ENCODE measurements at places on chromosomes 1 and 21.

DNA sequence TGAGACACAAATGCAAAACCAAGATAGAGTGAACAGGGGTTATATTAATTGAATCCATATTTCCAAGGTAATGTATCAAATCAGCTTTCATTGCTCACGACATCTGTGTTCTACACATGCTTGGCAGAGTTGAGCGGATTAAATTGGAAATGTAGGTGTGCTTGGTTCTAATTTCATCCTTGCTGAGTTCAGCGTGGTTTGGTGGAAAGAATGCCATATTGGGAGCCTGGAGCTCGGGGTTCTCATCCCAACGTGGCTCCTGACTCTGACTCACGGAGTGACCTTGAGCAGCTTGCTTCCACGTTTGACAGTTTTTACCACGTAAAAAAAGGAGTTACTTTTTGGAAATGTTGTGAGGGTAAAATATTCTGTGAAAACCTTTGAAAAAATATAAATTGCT, 92.0 kb downstream of the MTR start:
- DNase-seq = no peak

DNA sequence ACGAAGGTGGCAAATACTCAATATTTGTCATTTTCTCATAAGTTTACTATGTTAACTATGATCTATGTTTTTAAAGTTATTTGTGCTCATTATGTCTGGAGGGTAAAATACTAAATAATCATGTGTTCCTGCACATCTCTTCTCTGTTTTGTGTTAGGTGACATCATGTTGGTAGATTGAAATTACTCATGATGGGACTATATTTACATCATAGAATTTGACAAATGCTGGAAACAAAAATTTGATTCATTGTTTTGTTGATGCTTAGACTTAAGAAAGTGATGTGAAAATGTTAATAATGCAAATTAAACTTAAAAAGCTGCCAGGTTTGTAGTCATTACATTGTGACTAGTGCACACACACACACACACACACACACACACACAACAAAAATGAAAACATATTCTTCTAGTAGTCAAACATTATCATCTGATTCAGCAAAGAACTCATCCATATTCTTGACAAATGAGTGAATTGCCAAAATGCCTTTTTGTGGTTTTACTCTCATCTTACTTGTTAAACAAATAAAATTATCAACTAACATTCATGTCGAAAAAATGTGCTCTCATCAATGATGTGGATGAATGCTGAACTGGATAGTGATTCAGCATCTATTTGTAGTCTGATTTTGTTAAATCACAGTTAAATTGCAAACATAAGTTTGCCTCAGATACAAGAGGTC, 870.7 kb downstream of the BRINP3 start:
- peak; percentile 3 for DNase-seq

- DNase-seq = peak; percentile 88
These were observed 93.5 kb downstream of the SIK1 start for GRCh38 chr21:43333298-43334062.

DNA sequence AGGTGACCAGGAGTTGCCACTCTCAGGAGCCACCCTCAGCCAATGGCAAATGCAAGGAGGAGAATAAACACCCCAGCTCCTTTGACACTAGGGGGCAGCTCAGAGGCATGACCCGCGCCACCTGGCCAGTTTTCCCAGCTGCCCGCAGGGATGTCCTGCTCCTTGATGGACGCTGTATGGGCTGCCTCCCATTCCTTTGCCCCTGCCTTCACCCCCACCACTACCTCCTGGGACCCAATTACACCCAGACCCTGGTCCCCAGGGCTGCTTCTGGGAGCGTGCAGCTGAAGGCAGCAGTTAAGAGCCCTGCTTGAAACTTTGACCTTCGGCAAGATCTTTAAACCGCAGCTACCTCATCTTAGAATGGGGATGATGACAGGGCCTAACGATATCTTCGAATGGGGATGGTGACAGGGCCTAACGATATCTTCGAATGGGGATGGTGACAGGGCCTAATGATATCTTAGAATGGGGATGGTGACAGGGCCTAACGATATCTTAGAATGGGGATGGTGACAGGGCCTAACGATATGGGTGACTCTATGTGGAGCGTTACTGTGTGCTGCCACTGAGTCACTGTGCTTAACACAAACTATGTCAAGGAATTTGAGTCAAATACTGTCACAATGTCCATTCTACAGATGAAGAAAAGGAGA, 163.0 kb upstream of the KAZN start:
- no peak for DNase-seq

DNA sequence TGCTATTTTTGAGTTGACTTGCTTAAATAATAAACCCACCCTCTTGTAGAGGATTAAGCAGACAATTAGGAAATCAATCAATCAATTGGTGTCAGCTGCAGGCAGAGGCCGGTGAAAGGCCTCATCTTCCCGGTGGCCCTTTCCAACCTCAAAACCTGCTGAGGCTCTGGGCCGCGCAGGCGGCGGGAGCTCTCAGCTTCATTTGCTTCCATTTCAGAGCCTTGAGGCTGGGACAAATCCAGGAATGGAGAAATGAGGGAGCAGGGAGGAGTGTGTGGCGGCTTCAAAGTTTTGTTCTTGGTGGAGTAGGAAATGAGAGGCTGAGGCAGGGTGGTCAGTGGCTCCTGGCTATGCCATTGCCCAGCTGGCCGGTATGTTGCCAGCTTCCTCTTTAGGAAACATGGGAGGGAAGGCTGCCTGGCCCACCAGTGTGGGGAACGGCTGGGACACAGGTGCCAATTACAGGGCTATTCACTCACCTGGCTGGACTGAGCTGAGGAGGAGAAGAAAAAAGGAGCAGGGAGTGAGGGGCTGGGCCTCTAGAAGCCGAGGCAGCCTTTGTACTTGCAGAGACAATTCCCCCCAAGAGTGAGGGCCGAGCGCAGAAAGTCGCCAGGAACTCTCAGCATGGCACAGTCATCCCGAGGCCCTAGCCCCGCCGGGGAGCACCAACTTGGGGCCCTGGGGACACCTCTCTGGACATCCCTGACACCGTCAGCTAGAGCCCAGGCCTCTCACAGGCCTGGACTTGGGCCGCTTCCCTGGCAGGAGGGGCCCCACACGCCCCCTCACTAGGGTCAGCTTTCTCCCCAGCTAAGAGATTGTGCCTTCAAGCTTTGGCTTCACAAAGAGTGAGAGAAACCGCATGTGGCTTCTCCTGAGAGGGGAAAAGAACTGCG, 4.4 kb downstream of the POU3F1 start:
- no peak for DNase-seq

DNA sequence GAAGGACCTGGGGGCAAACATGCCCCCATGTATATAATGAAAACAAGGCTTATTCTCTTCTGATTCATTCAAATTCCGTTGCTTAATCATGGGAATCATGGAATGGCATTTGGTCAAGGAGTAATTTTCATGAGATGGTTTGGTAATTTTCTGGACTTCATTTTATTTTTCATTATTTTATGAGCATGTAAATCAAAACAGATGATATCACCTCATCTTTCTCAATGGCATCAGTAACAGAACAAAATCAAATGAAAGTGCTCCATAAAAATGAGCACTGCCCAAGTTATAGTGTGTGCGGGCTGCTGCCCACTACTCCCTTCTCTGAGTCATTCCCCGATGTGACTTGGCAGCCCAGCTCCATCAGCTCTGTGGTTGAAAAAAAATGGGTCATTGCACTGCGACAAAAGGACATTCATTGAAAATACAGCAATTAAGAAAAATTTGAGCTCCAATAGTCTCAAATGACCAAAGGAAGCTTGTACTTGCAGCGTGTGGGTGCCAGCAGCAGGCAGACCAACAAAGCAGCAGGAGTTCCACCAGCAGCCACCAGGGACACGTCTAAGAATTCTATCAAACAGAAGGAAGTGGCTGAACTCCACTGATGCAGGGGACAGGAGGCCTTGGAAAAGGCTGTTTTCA, 84.3 kb upstream of the VAV3 start:
- peak; percentile 21 for DNase-seq

GRCh38 chr1:10569531-10569930, 94.8 kb downstream of the PEX14 start:
- DNase-seq = no peak

GRCh38 chr1:86829321-86829720, 84.6 kb downstream of the SELENOF start:
- no peak for DNase-seq

GRCh38 chr1:173195596-173196088, 11.5 kb downstream of the TNFSF4 start:
- no peak for DNase-seq

DNA sequence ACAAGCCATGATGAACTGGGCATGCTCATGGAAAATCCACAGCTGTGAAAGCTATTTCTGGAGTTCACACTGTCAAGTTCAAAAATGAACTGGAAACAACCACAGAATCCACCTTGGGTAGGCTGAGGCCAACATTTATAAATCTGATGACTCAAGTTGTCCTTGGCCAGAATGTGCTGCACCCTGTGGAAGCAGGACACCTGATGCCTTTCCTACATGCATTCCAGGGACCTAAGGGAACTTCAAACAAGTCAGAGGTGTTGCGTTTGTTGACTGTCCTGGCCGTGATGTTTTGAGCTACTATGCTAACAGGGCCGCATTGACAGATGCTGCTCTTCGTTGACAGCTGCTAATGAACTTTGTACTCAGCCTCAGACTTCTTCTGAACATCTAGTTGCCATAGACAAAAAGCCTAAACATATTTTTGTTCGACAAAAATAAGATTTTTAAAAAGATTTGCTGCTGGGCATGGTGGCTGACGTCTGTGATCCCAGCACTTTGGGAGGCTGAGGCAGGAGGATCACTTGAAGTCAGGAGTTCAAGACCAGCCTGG, 127.9 kb upstream of the SLC45A1 start:
- DNase-seq = no peak

- DNase-seq = peak; percentile 59
These were observed 1.5 kb downstream of the AJAP1 start for GRCh38 chr1:4655674-4656532.

DNA sequence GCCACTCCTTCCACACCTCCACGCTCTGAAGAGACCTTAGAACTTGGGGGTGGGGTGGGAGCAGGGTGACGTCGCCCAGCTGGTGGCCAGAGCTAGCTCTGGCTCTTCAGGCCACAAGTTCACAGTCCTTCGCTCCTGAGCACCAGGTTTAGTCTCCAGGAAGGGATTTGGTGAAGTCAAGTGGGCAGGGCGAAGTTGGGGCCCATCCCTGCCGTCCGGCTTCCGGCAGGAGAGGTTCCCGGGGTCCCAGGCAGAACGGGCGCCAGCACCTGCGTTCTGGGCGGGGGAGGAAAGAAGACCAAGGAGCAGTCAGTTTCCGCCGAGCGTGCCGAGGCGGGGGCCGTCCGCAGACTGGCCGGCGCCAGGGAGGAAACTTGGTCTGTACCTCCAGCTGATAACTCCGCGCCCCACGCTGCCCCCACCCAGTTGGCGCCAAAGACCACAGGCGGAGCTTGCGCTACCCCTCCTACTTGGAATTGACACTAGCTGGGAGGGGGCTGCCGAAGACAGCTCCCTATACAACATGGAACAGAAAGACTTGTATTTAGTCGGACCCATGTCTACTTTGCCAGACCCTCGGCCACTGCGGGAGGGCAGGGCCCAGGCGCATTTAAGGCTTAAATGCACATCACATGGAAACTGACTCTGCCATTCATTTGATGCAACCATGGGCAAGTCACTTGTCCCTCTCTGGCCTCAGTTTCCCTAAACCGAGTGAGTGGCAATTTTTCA, 995 bp downstream of the ID3 start:
- no peak for DNase-seq

- DNase-seq = no peak
These were observed 9.6 kb upstream of the HTR6 start for GRCh38 chr1:19654886-19655717.

DNA sequence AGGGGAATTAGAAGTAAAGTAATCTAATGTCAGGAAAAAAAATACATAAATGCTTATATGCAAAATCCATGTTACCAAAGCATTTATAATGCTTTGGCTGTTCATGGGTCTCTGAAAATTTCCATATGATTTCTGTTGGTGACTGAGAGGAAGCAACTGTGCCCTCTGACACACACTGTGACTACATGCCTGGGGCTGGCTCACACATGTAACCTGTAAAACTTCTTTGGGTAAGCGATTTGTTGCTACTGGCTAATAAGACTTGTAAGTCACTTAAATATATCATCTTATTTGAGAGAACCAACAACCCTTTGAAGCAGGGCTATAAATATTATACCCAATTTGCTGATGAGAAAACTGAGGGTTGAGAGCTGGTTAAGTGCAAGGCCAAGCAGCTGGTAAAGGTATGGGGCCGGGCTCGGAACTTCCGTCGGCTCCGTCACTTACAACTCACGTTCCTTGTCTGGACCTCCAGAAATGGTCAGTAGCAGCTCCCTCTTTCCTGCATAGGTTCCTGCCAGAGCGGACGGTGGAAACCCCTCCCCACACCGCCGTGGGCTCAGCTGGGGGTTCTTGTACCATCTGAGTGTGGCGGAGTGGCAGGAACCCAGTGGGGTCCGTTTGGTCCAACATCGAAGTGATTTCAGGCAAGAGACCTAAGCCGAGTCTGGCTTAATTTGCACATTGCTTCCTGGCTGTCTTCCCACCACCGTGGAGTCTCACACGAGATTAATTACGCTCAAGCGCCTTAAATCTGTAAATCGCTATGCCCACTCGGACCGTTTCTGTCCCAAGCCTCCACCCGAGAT, 714 bp downstream of the DFFA start:
- no peak for DNase-seq

GRCh38 chr1:97691325-97691724, 229.5 kb downstream of the DPYD start:
- no peak for DNase-seq

GRCh38 chr1:66300972-66301451, 232.9 kb upstream of the SGIP1 start:
- peak; percentile 41 for DNase-seq

- peak; percentile 56 for DNase-seq
These were observed 1.8 kb upstream of the FOXO6 start for GRCh38 chr1:41359211-41360073.

Data from AG08396 (cell line).